ENCODE measurements at places on chromosomes 2 and 18.

DNA sequence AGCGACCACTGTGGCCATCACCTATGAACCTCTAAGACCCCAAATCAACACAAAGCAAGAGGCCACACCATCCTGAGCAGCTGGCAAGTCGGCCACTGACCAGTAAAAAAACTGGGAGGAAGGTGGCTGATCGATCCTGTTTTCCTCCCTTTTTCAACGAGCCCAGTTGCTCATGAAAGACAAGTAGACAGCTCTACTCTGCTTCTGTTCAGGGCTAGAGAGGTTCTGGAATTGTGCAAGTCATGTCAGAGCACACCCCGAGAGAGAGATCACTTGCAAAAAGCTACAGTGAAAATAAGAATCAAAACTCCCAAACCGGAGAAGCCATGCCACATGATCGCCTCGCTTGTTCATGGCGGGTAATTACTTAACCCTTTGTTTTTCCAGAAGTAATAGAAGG lies 34.6 kb downstream of the ZNF516 start:
- DNase-seq, result no peak

- DNase-seq, result no peak
Measured at GRCh38 chr2:198961547-198961946, 496.2 kb downstream of the SATB2 start.

DNA sequence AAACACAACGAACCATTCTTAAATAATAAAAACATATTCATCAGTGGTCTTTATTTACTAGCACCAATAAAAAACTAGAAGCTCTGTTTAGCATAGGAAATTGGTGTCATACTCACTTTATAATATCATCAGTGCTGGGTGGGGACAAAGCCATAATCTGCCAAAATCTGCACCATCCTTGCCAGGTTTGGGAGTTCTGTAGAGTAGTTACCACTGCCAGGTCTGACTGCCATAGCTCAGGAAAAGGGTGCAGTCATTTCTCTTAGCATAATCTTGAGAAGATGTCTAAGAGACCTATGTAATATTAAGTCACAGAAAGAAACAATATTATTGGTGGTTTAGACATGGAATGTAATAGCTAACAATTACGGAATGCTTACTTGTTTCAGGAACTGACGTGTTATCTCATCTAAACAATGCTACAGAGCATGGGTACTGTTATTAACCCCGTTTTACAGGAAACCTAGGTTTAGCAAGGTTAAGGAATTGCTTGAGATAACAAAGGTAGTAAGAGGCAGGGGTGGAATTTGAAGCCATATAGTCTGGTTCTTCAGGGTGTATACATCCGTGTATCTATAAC lies 1.6 kb upstream of the MARCHF7 start:
- no peak for DNase-seq

DNA sequence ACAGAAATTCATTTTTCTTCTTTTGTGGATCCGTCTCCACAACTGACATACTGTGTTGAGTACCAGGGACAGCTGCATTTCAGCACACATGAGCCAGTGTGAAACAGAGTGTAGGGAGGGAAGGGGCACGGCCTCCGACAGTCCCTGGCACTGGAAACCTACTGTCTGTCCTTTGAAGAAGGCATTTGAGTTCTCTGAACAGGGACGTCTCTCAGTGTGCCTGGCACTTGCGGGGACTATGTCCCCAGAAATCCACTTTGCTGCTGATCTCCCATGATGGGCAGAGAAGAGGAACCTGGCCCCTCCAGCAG lies 48.1 kb downstream of the PLB1 start:
- no peak for DNase-seq

DNA sequence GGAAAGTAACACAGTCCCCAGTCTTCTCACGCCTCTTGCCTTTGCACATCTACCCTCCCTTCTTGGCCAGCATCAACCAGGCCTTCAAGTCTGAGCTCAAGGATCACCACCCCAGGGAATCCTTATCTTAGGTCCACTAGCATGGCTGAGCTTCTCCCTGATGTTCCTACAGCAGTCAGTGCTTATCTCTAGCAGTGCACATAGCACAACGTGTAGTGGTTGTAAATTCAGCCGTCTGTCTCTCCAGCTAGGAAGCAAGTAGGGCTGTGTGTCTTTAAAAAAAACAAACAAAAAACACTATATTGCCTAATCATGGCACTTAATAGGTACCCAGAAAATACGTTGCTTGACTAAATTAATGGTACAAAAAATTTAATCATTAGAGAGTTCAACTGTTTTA lies 29.2 kb downstream of the KCNG3 start:
- no peak for DNase-seq

Measured in activated T-cell treated with anti-CD3 and anti-CD28 coated beads for 24 hours (primary cell).